ENCODE measurements at places on chromosomes 12 and 14.

DNA sequence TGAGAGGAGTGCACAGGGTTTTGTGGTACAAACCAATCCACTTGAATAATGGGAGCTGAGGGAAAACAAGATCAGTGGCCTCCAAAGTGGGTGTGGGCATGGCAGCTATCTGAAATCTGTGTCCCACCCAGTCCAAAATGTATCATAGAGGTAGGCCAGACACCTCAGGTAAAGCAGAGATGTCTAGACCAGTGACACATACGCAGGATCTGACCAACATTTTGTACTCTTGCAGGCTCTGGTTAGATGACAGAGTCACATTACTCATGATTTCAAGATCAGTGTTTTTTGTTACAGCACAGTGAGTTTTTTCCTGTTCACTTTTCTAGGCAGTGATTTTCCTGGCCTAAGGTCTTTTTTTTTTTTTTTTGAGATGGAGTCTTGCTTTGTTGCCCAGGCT is 211.8 kb downstream of the PCNX1 start:
- no peak for DNase-seq

- DNase-seq, result no peak
These were observed 23.1 kb downstream of the KCNK10 start for GRCh38 chr14:88299865-88300530.

DNA sequence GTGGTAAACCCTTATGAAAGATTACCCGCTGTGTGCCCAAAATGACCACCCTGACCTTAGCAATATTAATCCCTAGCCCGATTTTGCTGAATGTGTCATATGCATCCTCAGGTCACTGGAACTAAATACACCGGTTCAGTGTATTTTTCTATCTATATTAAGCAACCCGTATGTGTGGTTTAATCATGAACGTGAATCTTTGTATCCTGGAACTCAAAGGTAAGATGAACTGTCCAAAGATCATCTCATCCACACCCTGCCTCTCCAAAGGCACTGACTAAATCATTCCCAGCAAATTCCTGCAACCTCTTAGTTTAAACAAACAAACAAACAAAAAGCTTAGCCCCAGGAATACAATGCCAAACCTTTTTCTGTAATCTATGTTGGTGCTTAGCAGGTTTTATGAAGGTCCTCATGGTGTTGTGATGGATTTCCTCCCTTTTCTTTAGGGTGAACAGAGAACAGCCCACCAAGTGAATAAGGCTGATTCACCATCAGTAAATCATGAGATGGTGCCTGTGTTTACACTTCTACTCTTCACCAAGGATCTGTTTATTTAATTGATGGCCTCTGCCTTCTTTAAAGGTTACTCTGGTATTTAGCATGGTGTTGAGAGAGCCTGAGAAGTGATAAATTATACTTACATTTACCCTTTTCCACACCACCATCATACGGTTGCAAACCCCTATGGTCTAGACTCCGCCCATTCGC is 298.6 kb downstream of the DPF3 start:
- DNase-seq, result no peak

GRCh38 chr12:18472806-18473205 is 211.5 kb downstream of the PIK3C2G start:
- no peak for DNase-seq

DNA sequence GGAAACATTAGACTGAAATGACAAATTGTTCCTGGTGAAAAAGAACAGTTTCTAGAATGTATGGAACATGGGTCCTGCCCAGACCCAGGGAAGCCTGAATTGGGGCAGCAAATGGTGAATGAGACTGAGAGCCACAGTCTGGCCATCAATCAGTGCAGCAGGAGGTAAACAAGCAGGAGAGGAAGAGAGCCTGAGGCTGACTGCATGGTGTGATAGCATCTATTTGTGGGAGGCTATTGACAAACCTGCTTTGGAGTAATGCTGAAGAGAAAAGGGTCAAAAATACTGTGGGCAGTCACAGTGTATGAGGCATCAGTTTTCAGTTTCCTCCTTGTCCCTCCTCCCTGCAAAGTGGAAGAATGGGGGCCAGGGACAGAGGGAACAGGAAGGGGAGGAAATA is 136.8 kb downstream of the ANKS1B start:
- DNase-seq, result no peak

DNA sequence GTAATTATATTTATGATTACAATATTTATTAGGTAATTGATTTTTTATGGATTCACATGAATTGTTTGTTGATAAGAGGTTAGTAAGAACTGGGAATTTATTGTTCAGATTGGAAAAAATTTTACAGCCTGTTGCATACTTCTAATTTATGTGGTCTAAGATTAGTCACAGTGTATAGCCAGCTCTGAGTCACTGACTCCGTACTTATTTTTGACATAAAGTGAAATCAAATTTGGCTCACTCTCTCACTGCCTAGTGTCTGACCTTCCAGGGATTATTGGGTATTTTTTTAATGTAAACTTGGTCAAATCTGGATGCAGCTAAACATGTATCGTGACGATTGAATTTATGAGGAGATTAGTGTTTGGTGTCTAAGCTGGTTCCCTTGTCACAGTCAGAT is 109.3 kb downstream of the PTPRQ start:
- DNase-seq, result no peak
